ENCODE measurements at places on chromosomes 1 and 21. TPM values are rescaled to one million over a fixed set of nuclear protein-coding genes. Genes with fewer than 3 reads are reported as not detected.

- H3K4me1 ChIP-seq = peaks cover 6% of the 10 kb centered on the region
- no peak overlapping the region for H3K27ac ChIP-seq
- H3K27me3 ChIP-seq = no peaks in the 10 kb centered on the region
- DNase-seq = no peak
These were observed 6.3 kb downstream of the ZBTB8B start for GRCh38 chr1:32470991-32471694.

Gene NPPB
- total RNA-seq = not detected

DNA sequence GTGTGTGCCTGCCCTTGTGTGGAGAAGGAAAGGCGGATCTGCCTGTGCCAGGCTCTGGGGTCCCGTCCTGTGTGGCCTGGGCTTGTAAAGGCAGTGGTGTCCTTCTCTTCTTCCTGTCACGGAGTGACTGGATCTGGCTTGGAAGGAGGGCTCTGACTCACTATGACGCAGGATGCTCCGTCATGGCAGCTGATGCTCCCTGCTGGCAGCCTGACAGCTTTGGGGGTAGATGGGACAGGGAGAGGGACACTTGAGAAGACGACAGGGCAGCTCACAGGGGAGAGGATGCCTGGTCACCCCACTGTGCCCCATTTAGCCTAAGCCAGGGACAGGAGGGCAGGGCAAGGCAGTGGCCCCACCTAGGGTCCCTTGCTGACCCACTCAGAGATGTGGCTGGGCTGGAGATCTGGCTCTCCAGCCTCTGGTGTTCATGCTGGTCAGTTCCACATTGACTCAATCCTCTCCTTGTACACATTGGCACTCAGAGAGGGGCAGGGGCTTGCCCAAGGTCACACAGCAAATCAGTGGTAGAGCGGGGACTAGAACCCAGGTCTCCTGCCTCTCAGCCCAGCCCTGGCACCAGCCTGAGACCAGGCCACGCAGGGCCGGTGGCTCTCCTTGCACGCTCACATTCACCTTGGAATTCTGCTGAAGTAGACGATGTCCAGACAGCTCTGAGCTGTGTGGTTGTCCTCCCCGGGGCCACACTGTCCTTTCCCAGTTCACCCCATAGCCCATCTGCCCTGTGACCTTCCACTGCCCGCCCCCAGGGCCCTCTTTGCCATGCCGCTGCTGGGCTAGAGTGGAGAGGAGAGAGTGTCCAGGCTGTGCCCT, 2.8 kb upstream of the FAM131C start:
- no peak overlapping the region for H3K4me3 ChIP-seq
- H3K27me3 ChIP-seq = no peaks in the 10 kb centered on the region
- H3K4me1 ChIP-seq = no peaks in the 10 kb centered on the region
- DNase-seq = no peak
- H3K27ac ChIP-seq = no peak overlapping the region
- H3K36me3 ChIP-seq = no peaks in the 10 kb centered on the region

GRCh38 chr1:10939654-10940450, 72.6 kb upstream of the TARDBP start:
- no peaks in the 10 kb centered on the region for H3K27me3 ChIP-seq
- H3K4me3 ChIP-seq = no peak overlapping the region
- no peaks in the 10 kb centered on the region for H3K4me1 ChIP-seq
- no peaks in the 10 kb centered on the region for H3K36me3 ChIP-seq
- no peak for DNase-seq
- no peak overlapping the region for H3K27ac ChIP-seq

DNA sequence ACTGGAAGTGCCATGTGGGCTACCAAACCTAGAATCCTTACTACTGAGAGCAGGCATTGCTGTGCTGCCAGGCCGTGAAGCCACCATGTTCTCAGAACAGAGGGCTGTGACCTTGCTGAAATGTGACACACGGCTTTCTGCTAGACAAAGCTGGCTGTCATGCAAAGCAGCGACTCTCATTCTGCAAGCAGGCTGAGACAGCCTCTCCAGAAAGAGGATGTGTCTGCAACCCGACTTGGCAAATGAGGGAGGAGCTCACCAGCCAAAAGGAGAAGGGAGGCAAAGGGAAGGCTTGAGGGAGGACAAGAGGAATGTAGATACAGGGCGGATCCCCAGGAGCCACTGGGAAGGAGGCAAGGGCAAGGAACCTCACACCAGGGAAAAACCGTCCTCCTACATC, 85.7 kb upstream of the KRTAP19-8 start:
- no peaks in the 10 kb centered on the region for H3K36me3 ChIP-seq
- H3K27ac ChIP-seq = no peak overlapping the region
- H3K4me3 ChIP-seq = no peak overlapping the region

DNA sequence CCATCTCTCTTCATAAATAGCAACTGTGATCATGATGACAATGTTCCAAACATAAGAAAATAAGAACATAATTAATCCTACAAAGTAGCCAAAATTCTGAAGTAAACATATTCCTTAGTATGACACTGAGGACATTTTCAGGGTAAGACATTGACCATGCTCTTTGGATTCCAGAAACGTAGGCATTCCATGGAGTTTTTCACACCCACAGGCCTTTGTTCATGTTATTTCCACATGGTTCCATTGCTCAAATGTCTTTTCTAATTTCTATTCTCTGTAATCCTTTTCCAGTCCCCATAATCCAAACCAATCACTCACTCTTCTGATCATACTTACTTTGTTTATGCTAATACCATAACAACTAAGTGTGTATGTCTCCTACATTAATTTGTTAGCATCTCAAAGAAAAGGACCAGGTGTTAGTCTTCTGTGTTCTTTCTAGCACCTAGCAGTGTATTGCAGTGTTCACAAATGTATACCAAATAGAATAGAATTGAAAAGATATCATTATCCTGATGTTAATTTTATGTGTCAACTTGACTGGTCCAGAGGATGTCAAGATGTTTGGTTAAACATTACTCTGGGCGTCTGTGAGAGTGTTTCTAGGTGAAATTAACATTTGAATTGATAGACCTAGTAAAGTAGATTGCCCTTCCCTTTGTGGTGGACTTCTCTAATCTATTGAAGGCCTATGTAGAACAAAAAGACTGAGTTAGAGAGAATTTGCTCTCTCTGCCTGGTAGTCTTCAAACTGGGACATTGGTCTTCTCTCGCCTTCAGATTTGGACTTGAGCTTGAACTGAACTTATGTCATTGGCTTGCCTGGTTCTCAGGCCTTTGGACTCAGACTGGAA, 516.6 kb downstream of the PTPRC start:
- no peaks in the 10 kb centered on the region for H3K36me3 ChIP-seq
- H3K4me3 ChIP-seq = no peak overlapping the region
- H3K27ac ChIP-seq = no peak overlapping the region
- no peaks in the 10 kb centered on the region for H3K27me3 ChIP-seq
- no peak for DNase-seq

DNA sequence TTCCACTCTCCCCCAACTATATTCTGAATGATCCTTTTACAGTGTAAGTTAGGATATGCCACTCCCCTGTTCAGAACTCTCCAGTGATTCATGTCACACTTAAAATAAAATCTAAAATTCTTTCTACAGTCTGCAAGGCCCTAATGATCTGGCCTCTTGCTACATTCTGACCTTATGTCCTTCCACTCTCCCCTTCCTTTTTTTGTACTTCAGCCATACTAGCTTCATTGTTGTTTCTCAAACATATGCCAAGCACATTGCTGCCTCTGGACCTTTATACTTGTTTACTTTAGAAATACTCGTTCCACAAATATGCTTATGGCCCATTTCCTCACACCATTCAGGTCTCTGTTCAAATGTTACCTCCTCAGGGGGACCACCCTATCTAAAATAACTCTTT, 14.8 kb upstream of the PSMA5 start:
- no peak for DNase-seq
- no peaks in the 10 kb centered on the region for H3K4me1 ChIP-seq
- H3K4me3 ChIP-seq = no peak overlapping the region
- no peak overlapping the region for H3K27ac ChIP-seq
- no peaks in the 10 kb centered on the region for H3K27me3 ChIP-seq

Gene BRDT
- not detected for total RNA-seq

DNA sequence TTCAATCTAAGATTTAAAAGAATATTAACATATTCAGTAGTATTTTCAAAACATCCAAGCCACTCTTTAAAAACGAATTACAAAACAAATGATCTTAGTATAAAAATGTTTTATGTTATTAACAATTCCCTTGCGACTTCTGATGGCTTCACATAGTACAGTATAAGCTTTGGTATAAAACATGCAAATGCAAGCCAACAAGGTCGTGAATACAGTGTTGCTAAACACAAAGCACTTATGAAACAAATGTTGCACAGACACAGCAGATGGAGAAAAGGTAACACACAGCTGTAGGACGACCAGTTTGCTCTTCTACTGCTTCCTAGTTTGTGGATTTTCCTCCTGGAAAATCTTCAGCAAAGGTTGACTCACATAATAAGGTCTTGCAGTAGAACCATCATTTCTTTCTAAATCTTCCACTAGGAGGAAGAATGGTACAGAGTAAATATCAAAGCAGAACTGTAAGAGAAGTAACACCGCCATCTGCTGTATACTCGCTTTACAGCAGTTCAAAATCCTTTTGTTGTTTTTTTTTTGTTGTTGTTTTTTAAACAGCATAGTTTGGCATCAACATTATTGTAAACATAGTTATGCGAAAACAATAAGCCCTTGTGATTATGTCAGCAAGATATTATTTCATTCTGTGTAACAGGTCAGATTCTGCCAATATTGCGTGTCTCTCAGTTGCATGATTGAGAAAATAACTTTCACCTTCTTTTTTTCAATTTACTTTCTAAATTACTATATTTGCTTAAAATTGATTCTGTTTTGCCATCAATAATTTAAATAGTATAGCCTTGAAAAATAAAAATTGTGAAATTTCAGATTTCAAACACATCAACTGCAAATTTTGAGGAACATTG, 69.5 kb downstream of the LHX8 start:
- DNase-seq = no peak
- no peaks in the 10 kb centered on the region for H3K36me3 ChIP-seq
- H3K4me3 ChIP-seq = no peak overlapping the region
- H3K4me1 ChIP-seq = no peaks in the 10 kb centered on the region
- no peaks in the 10 kb centered on the region for H3K27me3 ChIP-seq

DNA sequence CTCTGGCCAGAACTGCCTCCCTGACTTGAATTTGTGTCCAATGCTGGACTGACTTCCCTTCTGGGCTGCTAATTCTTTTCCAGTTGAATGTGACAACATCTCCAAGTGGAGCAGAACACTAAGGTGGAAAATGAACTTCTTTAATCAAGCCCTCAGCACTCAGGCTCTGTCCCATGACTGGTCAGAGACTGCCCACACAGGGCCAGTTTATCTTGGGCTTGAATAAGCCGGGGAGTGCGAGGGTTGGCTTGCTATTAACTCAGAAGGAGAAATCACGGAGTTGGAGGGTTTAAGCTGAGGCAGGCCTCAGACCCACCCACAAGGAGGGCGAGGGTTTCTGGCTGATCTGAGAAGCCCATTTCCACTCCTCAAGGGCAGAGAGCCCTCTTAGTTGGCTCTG, 12.4 kb downstream of the KCNA10 start:
- no peaks in the 10 kb centered on the region for H3K4me1 ChIP-seq
- no peaks in the 10 kb centered on the region for H3K27me3 ChIP-seq
- H3K36me3 ChIP-seq = no peaks in the 10 kb centered on the region
- no peak overlapping the region for H3K27ac ChIP-seq

Gene MX2
- total RNA-seq = 4.8 TPM

Gene SUCO
- 22.6 TPM for total RNA-seq

DNA sequence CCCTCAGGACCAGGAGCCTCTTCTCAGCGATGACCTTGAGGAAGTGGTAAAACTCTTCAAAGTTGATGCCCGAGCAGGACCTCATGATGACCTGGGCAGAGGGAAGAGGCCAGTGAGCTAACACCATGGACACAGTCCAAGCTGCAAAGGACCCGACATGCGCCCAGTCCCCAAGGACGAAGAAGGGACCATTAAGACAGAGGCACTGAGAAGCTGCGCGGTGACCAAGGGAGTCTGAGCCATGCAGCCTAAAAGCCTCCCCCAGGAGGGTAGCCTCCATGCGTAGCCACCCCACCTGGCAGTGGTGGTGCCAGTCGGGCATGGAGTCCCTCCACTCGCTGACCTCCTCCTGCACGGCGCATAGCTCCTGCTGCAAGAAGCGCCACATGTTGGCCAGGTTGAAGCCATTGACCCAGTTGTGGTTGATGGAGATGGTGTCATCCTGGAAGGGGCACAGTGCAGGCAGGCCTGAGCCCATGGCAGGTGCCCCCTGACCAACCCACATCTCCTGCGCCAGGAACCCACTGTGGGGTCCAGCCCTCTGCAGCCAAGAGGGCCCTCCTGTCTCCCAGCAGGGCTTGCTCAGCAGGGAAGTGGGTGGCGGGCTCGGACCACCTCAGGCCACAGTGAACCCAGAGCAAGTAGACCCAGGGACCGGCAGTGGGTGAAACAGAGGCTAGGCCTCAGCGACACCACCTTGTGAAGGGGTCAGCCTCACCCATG, 2.4 kb downstream of the JMJD4 start:
- H3K27ac ChIP-seq = no peak overlapping the region
- no peaks in the 10 kb centered on the region for H3K36me3 ChIP-seq
- H3K4me3 ChIP-seq = no peak overlapping the region
- DNase-seq = no peak
- H3K27me3 ChIP-seq = no peaks in the 10 kb centered on the region

Gene MTARC1
- 6.1 TPM for total RNA-seq

GRCh38 chr1:62794053-62794452, 10.1 kb downstream of the ATG4C start:
- DNase-seq = no peak
- H3K4me3 ChIP-seq = no peak overlapping the region

GRCh38 chr1:8938232-8938999, 7.3 kb upstream of the CA6 start:
- no peak for DNase-seq
- H3K36me3 ChIP-seq = no peaks in the 10 kb centered on the region
- no peak overlapping the region for H3K4me3 ChIP-seq
- no peak overlapping the region for H3K27ac ChIP-seq
- no peaks in the 10 kb centered on the region for H3K27me3 ChIP-seq

Gene FAM177B
- total RNA-seq = 0.44 TPM

GRCh38 chr1:44237721-44238457, 24.6 kb downstream of the DMAP1 start:
- DNase-seq = peak; percentile 46
- H3K27me3 ChIP-seq = no peaks in the 10 kb centered on the region
- no peak overlapping the region for H3K4me3 ChIP-seq
- no peaks in the 10 kb centered on the region for H3K36me3 ChIP-seq
- no peaks in the 10 kb centered on the region for H3K4me1 ChIP-seq

GRCh38 chr1:221612047-221612777, 129.7 kb downstream of the DUSP10 start:
- H3K27ac ChIP-seq = no peak overlapping the region
- H3K27me3 ChIP-seq = no peaks in the 10 kb centered on the region
- no peak for DNase-seq
- no peaks in the 10 kb centered on the region for H3K4me1 ChIP-seq
- no peak overlapping the region for H3K4me3 ChIP-seq

- no peaks in the 10 kb centered on the region for H3K4me1 ChIP-seq
- H3K27ac ChIP-seq = no peak overlapping the region
- H3K4me3 ChIP-seq = no peak overlapping the region
- no peaks in the 10 kb centered on the region for H3K36me3 ChIP-seq
- DNase-seq = peak; percentile 41
- H3K27me3 ChIP-seq = no peaks in the 10 kb centered on the region
These were observed 75.2 kb downstream of the MPZL1 start for GRCh38 chr1:167797015-167797414.

- peak overlapping the region; percentile 57 for H3K27ac ChIP-seq
- no peak overlapping the region for H3K4me3 ChIP-seq
- no peak for DNase-seq
- H3K4me1 ChIP-seq = no peaks in the 10 kb centered on the region
- no peaks in the 10 kb centered on the region for H3K36me3 ChIP-seq
These were observed 114.3 kb downstream of the TGFB2 start for GRCh38 chr1:218459450-218459849.

Gene PPM1J
- 1.6 TPM for total RNA-seq

GRCh38 chr1:152976688-152977087, 6.2 kb downstream of the SPRR4 start:
- no peaks in the 10 kb centered on the region for H3K4me1 ChIP-seq
- DNase-seq = no peak
- H3K4me3 ChIP-seq = no peak overlapping the region
- H3K36me3 ChIP-seq = no peaks in the 10 kb centered on the region
- no peak overlapping the region for H3K27ac ChIP-seq

Gene TRNAU1AP
- 10.5 TPM for total RNA-seq
